ENCODE measurements at places on chromosomes 2 and 18.

GRCh38 chr18:3717376-3718025 lies 267.5 kb downstream of the TGIF1 start:
- DNase-seq = no peak

DNA sequence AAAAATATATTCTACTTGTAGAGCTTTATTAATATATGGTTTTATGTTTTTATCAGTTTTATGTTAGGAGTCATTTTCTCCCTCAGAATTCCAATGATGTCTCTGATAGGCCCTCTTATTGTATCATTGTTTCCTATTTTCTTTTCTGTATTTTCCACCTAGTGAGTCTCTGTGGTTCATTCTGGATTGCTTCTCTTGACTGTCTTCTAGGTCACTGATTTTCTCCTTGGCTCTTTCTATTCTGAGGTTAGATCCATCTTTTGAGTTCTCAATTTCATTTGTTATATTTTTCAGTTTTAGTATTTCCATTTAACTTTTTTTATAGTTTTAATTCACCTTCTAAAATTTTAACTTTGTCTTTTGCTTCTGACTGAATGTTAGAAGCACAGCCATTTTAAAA lies 37.6 kb downstream of the EIF5B start:
- DNase-seq = no peak

DNA sequence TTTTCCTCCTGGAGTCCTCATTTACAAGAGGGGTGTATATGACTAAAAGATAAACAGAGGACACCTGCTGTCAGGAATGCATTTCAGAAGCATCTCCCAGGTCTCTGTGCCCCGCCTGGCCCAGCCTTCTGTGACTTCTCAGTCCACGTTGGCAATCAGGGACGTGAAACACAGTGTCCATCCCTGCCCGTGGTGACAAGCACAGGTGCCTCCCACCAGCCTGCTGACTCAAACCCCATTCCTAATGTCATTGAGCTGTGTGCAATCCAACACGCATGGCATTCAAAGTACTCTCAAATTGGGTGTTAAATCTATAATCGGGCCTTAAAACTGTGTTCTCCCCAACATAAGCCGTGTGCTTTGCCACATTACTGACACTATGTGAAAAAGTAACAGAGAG lies 343.2 kb downstream of the EIPR1 start:
- DNase-seq = no peak

- DNase-seq = no peak
These were observed 34.3 kb upstream of the EPHA4 start for GRCh38 chr2:221606424-221606823.

GRCh38 chr18:55179835-55180234 lies 220.6 kb upstream of the CCDC68 start:
- no peak for DNase-seq

DNA sequence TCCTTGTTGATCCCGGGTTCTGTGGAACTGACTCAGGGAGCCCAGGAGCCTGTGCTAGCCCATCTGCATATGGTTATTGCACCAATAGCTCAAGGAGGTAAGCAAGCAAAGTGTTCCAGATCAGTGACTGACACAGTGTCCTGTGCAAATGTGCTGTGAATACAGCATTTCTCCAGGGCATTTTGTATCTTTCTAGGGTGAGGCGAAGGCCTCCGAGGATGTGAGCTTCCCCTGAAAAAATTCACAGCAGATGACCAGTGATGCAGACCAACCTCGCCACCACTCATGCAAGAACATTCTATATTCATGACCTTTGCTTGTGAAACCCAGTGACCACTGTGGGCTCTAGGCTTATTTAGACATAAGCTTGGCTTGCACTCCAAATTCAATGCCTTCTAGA lies 15.2 kb upstream of the NT5DC4 start:
- DNase-seq = no peak

GRCh38 chr2:231356466-231356844 lies 39.1 kb upstream of the B3GNT7 start:
- no peak for DNase-seq

- no peak for DNase-seq
These were observed 208.0 kb downstream of the GALR1 start for GRCh38 chr18:77457681-77458080.

DNA sequence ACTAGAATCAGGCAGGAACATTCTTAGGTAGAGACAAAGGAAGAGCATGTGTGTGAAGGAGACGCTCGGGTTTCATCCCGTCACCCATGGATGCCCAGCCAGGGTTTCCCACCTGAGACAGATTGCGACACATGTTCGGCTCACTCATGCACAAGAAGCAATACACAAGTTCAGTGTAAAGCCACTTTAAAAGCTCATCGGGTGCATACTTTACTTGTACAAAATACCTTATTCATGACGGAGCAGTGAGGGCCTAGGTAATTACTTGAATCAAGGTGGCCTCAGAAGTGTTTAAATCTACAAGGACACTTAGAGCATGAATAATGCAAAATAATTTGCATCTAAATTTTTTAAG lies 42.0 kb downstream of the ZEB2 start:
- DNase-seq = no peak

DNA sequence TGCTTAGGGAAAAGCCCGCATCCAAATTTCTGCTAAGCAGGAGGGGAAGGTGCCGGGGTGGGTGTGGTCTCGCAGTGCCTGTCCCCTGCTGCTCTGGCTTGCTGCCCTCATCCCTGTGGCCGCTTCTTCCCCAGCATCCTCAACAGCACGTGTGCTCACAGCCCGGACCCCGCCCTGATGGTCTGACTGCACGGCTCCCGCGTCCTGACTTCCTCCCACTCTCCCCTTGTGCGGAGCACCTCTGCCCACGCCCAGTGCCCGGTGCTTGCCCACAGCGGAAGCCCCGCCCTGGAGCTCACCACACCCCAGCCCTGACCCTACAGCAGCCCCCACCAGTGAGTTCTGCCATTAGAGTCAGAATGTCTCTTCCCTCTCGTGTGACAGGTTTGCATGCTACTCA lies 277.9 kb downstream of the NDUFA10 start:
- no peak for DNase-seq

- no peak for DNase-seq
These were observed 97.7 kb downstream of the DYSF start for GRCh38 chr2:71550801-71551630.

DNA sequence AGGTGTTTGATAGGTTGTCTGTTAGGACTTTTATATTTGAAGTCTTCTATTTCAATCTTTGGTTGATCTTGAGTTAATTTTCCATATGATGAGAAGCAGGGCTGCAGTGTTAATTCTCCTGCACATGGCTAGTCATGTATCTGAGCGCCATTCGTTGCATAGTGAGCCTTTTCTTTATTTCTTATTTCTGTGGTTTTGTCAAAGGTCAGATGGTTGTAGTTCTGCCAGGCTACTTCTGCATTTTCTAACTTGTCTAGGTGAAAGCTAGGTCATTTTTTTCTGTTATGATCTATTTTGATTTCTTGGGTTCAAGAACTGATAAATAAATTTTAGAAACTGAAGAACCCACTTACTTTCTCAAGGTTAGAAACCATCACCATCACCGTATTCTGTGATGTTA lies 56.7 kb downstream of the CCDC74A start:
- no peak for DNase-seq

- no peak for DNase-seq
These were observed 84.0 kb downstream of the EVA1A start for GRCh38 chr2:75476761-75477160.

GRCh38 chr2:203763938-203764664 lies 57.7 kb downstream of the CD28 start:
- no peak for DNase-seq

DNA sequence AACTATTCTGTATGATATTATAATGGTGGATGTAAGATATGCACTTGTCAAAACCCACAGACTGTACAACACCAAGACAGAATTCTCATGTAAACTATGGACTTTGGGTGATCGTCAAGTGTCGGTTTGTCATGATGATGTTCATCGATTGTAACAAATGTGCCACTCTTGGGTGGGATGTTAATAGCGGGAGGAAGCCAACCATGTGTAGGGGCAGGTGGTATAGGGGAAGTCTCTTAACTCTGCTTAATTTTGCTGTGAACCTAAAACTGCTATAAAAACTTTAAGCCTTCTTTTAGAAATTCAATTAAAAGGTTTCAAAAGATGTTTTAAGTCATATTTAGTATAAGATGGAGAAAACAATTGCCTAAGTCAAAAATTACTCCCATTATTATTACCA lies 139.0 kb downstream of the ANKRD44 start:
- no peak for DNase-seq

GRCh38 chr2:219350710-219351221 lies 18.2 kb upstream of the RESP18 start:
- DNase-seq = no peak

DNA sequence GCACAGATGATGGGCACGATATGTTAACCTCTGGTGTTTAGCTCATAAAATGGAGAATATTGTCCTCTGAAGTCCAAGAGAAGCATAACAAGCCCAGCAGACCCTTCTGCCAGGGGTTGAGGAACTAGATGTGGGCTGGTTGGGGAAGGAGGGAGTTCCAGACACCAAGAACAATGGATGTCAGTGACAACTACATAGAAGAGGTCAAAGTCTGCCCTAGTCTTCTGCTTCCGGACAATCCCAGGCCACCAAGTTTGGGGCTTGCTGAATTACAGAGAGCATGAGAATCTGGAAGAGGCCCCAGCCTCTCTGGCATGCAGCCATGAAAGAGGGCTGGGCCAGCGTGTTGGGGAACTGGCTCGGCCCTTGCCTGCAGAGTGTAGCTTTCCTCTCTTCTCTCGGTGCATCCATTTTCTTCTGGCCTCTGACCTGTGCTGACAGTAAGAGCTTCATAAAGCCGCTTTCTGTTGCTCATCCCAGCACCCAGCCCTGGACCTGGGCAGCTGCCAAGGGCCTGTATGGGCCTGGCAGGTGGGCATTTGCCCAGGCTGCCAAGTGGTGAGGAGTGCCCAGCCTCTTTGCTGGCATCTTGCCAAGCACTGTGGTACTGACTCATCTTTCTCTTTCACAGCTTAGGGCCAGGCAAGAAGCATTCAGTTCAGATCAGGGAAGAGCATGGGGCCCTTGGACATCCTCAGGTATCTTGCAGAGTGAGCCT lies 14.6 kb upstream of the LAPTM4A start:
- no peak for DNase-seq

- DNase-seq = no peak
These were observed 60.4 kb downstream of the COL4A4 start for GRCh38 chr2:227103583-227103982.

GRCh38 chr2:151033271-151034248 lies 228.1 kb downstream of the RBM43 start:
- no peak for DNase-seq

DNA sequence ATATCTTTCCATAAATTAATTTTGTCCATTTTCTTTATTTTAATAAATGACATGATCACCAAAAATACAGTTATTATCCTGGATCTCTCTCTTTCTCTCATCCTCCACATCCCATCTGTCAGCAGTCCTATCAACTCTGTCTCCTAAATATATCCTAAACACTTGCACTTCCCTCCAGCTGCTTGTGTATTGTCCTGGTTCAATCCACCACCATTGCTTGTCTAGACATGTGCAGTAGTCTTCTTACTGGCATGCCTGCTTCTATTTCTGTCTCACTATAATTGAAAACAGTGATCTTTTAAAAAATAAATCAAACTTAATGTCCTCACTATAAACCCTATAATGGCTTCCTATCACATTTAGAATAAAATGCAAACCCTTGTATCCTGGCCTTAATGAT lies 2168.6 kb upstream of the PIK3C3 start:
- DNase-seq = no peak

- no peak for DNase-seq
These were observed 759.9 kb upstream of the HS6ST1 start for GRCh38 chr2:129078548-129078947.

GRCh38 chr18:7388741-7389140 lies 157.9 kb downstream of the LRRC30 start:
- DNase-seq = no peak

GRCh38 chr2:215749092-215749957 lies 264.0 kb downstream of the MREG start:
- no peak for DNase-seq

- DNase-seq = no peak
These were observed 55.8 kb downstream of the CTIF start for GRCh38 chr18:48594471-48595094.

GRCh38 chr2:207434899-207435465 lies 94.8 kb upstream of the CREB1 start:
- DNase-seq = no peak

DNA sequence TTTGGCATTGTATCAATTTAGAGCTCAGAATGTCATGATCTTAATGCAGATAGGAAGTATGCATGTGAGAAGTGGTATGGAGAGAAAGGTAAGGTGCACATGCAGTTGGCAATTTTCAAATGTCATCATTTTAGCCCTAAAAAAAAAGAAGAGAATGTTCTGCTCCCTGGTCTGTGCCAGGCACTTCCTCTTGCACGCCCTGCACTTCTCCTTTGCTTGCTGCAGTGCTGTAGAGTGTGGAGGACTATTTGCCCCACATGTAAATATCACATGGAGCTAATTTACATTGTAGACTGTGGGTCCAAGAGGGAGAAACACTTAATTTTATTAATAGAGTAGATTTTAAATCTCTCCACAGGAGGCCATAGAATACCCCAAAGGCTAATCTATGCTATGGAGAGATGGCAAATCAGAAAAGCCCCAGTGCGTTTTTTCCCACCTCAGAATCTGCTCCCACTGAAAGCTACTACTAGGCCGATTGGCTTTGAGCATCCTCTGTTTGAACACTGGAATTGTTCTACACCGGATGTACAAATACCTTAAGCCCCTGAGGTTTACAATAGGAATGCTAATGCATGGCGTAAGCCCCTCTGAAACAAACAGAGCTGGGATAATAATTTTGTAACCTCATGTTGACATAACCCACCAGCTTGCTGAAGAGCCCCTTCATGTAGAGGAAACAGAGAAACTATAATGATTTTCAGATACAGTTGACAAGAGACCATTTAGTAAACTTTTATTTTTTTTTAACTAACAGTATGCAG lies 137.2 kb upstream of the KLHL14 start:
- no peak for DNase-seq

DNA sequence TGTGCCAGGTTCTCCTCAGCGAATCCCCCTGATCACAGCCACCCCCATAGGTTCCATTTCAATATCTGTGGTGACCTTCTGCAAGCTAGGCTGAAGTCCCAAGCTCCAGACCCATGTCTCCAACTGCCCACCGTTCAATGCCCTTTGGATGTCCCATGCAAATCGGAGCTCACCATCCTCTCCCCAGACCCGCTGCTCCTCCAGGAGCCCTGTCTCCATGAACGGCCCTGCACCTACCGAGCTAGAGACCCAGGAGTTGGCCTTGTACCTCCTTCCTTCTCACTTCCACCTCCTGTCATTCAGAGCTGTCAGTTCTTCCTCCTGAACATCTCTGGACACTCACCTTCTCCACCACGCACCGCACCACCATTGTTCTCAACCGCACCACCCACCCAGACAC lies 1.0 kb upstream of the FAHD2A start:
- DNase-seq = no peak
